ENCODE measurements at places on chromosomes 7 and 10.

DNA sequence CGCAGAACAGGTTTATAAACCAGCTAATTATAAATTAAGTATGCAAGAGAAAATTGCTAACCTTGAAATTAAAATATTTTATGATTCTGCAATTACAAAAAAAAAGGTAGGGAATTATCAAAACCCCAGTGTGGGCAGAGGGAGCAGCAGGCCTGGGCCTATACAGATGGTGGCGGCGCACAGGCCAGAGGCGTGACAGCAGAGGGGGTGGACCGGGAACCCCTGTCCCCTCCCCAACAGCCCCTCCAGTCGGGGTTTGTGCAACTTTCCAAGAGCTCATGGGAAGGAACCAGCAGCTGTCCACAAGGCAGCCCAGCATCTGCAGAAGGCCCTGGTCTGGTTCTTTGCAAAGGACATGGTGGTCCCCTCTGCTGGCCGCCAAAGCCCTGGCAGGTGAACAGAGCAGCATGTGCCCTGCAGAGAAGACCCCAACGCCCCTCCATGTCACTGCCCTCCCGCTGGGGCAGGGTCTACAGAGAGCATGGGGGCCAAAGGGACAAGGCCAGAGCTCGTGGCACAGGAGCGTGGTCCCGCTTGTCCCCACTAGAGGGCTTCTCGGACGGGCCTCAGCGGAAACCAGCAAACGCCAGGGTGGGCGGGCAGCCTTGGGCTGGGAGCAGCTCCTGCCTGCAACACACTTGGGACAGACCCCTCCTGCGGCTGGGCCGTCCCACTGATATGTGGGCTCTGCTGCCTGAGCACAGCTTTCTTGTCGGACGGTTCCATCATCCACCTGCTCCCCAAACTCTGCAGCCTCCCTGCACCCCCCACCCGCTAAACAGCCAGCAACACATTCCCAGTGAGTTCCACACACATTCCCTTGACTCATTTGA, 75.1 kb downstream of the EBF3 start:
- DNase-seq = no peak

DNA sequence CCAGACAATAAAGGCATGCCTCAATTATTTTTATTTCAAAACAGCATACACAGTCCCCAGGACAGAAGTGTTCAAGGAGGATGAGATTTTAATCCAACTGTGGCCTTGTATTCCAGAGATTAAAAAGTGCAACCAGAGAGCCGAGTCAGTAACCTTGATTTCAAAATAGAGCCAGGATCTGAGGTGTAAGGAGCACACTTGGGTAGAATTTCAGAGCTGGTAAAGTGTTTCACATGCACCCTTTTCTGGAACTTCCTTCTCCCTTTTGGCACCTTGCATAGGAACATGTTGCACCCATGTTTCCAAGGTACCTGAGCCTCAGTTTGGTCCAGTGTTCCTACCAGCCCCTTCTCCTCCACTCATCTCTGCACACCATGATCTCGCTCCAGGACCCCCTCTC, 225.1 kb downstream of the TRIL start:
- DNase-seq = no peak

DNA sequence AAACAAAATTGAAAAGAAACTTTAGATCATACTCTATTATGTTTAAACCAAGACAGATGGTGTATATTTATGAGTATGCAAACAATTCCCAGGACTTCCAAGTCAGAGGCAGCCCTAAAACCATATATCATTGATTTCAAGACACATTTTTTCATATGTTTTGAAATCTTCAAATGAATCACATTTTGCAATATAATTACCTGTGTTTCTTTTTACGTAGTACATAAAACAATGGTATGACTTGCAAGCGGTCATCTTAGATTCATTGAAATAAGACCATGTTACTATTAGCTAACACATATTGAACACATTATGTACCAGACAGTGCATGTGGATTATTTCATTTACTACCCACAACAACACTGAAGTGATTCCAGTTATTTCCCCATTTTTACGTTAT, 14.9 kb downstream of the SMURF1 start:
- DNase-seq = no peak

GRCh38 chr10:68897336-68897741, 3.8 kb upstream of the DDX50 start:
- peak; percentile 20 for DNase-seq

- DNase-seq = no peak
These were observed 356.9 kb downstream of the DNAJB6 start for GRCh38 chr7:157693521-157694375.

DNA sequence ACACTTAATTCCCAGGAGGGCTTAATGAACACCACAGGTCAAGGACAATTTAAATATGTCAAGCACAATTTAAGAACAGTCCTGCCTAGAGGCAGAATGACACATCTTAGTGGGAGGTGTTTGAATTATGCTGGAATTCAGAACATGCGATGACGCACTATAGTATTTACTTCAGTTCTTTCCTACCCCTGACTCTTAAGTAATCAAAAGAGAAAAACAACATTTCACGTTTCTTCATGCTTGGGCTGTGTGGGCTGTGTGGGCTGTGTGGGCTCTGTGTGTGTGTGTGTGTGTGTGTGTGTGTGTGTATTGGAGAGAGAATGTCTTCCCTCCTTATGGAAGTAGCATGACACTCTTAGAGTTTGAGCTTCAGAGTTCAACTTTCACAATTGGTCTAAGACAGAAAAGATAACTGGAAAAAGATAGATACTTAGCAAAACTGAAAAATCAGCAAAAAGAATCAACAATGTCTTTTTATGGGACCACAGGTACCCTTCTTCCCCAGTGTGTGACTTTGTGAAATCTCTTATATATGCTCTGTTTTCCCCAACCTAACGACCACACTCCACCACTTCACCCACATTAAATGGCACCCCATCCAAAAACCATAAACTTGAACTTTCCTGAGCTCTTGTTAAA, 33.7 kb upstream of the CABCOCO1 start:
- DNase-seq = no peak

DNA sequence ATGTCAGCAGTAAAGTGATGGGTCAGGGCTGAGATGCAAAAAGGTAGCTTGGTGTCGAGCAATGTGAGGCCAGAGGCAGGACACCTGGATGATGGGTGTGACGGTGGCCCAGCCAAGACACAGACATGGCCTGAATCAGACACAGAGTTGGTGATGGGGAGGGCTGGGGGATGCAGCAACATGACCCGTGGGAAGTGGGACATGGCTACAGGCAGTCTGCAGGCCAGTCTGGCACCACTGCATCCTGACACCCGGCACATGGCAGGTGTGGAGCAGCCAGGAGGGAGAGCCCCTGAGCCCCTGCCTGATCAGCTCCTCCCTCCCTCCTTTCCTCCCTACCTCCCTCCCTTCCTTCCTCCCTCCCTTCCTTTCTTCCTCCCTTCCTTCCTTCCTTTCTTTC, 114.8 kb upstream of the WDR11 start:
- DNase-seq = no peak

DNA sequence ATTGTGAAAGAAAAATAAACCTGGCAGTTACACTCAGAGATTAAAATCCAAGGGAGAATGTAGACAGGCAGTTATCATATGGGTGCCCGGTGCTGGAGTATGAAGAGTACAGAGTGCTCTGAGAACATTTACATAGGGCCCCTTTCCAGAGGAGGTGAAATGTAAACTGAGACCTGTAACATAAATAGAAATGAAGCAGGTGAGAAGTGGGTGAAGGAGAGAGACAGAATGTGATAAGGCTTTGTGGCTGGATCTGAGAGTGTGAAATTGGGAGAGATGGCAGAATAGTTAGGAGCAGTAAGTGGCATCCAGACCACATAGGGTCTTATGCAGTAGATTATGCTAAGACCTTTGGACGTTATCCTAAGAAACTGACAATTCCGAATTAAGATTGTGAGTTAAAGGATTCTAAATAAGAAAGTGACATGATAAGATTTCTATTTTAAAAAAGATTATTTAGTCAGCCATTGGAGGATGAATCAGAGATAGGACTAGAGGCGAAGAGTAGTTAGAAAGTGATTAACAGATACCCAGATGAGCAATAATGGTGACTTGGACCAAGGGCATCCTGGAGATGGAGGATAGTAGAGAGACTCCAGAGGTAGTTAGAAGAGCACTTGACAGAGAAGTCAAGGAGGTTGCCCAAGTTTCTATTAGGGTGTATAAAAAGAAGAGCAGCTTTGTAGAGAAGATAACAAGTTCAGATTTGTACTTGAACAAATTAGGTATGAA, 36.7 kb downstream of the DNAH11 start:
- no peak for DNase-seq

DNA sequence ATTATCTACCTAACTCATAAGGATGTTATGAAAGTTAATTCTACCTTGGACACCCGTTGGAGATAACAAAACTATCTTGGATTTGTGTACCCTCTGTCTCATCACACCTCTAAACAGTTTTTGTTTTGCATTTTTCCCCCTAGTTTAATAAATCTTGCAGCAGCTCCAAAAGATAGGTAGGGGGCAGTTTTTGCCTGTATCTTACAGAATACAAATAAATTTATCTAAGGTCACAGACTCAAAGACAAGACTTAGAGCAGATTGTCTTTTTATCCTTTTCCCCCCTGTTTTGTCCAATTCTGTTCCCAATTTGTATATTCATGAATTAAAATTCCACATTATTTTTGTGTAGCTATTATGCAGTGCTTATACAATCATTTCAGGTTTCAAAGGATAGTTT, 5.0 kb upstream of the SORCS1 start:
- no peak for DNase-seq

DNA sequence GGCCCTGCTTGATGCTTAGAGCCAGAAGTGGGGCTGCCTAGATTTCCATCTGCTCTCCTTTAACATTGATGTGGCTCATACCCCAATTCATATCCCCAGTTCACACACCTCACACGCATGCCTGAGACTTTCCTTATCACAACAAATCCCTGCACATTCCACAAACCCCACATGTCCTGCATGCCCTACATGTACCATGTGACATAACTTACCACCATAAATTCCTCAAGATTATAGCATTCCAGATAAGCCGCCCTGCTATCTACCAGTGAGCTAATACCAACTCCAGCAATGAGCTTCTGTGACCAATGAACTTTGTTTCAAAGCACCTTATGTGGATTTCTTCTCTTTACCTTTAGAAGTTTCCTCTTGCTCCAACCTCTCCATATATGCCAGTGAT, 104.7 kb upstream of the RAB11FIP2 start:
- no peak for DNase-seq

DNA sequence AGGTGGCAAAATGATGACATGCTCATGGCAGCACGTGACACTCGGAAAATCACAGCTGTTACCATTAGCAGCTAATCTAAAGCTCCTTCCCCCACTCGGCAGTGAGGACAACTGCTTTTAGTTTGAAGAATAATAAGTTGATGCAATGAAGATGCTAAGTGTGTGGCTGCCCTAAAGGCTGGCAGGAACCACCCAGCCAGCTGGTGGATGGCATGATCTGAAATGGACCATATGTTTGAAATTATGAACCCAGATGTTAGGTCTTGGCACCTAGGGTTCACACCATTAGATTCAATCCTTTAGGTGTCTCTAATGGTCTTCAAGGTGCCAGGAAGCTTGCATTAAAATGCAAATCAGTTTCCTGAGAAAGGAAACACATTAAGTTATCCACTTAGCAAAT, 230.1 kb downstream of the WDR11 start:
- DNase-seq = no peak

DNA sequence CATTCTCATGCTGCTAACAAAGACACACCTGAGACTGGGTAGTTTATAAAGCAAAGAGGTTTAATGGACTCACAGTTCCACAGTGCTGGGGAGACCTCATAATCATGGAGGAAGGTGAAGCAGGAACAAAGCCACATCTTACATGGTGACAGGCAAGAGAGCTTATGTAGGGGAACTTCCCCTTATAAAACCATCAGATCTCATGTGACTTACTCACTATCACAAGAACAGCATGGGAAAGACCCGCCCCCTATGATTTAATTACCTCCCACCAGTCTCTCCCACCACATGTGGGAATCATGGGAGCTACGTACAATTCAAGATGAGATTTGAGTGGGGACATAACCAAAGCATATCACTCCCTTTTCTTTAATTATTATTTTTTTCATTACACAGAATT, 16.6 kb downstream of the COL28A1 start:
- no peak for DNase-seq

DNA sequence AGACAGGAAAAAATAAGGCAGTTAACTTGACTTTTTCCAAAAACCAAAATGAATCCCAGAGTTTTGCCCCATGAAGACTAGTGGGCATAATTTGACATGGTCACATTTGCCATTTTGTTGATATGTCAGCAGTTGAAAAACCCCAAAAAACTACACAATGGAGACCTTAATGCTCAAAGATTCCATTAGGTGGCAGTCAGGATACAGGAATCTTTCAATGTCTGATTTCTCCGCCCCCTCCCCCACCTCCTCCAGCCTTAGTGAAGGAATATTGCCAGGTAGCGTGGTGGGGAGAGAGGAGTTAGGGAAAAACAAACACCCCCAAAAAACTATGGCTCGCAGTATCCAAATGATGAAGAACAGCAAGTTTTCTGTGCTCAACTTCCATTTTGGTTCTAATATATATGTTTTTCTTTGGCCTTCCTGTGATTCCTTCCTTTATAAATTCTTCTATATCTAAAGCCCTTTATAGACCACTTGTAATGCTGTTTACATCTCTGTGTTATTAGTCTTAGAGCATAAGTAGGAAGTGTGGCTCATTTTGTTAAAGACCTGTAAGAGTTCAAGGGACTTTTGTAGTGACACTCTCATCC, 6.7 kb upstream of the SMNDC1 start:
- DNase-seq = peak; percentile 30

- no peak for DNase-seq
These were observed 37.5 kb downstream of the ZNF467 start for GRCh38 chr7:149735779-149736477.

DNA sequence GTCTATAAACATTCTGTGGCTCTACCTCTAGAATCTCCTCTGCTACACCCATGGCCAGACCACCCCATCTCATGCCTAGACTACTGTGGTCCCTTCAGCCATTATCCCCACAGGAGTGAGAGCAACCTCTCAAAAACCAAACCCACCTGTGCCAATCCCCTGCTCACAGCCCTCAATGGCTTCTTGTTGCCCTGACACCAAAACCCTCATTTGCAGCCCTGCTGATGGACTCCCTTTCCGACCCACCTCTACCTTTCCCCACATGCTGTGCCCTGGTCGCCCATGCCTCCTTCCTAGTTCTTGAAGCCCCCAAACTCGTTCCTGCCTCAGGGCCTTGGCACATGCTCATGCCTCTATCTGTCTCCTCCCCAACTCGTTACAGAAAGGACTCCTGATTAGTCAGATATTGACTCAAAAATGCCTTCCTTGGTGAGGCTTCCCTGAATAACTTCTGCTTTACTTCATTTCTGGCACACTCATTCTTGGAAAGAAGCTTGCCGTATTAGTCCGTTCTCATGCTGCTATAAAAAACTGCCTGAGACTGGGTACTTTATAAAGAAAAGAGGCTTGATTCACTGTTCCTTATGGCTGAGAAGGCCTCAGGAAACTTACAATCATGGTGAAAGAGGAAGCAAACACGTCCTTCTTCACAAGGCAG, 104.2 kb downstream of the TEX36 start:
- no peak for DNase-seq

GRCh38 chr10:19958787-19959186, 142.6 kb downstream of the PLXDC2 start:
- DNase-seq = no peak

DNA sequence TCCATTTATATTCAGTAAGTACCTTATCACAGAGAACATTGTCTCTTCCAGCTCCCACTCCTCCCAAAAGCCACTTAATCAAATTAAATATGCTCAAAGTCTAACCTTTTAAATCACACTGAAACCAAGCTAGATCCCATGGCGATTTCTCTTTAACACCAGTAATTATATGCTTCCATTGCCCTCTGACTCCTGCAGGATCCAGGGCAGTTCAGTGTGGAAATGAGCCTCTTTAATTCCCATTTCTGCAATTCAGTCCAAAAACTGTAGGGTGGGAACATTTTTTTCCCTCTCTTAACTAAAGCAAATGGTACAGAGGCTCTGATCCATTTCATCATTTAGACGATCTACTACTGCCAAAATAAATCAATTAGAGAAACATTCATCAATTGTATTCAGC, 872.3 kb upstream of the PHF14 start:
- no peak for DNase-seq
